Activated CD4-positive, alpha-beta T cell treated with anti-CD3 and anti-CD28 coated beads, Interleukin-2, amount 50 U/mL, for 24 hours (primary cell): ENCODE measurements at places on chromosomes 2 and 18.

DNA sequence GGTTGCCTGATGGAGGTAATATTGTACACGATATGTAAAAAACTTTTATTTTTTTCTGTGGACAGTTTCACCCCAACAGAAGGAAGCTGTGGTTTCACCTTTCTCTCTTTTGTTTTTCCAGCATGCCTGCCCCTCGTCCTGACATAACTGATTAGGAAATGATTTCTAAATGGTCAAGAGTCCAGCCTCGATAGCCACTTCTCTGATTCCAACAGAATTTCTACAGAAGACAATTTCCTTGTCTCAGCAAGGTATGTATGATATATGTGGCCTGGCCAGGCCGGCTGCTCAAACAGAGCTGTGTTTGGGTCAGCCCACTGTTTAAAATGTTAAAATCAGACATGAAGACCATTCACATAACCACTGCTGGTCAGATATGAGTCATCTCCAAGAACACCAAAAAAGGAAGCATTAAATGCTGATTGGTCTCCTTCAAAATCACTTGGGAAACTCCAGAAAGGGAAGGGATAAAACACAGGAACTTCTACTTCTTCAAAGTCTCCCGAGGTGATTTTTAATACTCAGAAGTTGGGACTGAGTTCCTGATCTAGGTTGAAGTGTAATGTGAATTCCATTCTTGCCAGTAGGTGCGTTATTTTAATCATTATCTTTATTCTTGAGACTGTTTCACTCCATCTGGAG, 22.3 kb downstream of the ATP8B1 start:
- DNase-seq = no peak

- DNase-seq = no peak
These were observed 47.5 kb upstream of the STAM2 start for GRCh38 chr2:152222975-152223637.

DNA sequence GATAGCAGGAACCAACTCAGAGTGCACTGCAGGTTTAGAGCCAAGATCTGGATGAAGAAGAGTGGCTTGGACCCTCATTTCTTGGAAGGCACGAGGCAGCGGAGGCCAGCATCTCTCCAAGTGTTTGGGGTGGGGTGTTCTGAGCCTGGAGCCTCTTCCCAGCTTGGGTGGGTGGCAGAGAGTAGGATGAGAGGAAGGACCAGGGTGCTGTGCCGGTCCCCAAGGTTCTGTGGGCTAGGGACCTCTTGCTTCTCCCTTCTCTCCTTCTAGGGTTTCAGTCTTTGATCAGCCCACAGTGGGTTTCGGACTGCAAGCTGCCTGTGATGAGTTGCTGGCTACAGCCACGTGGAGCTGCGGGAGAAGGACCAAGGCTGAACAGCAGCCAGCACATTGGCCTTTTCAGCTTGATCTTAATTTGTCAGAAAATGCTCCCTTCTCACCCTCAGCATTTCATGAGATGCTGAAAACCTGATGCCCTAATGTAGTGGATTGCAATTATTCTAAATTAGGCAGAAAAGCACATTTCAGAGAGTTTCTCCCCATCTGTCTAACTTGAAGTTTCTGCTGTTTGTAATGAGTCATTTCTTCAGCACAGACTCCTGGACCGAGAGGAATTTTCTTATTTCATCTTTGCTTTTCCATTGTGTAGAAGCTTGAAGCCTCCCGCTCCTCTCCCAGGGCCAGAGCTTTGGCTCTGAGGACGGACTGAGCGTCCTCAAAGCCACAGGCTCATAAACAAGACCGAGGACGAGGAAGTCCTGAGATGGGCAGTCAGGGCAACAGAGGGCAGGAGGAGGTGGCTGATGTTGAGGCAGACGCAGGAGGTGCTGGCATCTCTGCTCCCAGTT, 99.1 kb upstream of the HDAC4 start:
- DNase-seq = no peak

- no peak for DNase-seq
These were observed 834.9 kb downstream of the DPP10 start for GRCh38 chr2:115277366-115277765.

DNA sequence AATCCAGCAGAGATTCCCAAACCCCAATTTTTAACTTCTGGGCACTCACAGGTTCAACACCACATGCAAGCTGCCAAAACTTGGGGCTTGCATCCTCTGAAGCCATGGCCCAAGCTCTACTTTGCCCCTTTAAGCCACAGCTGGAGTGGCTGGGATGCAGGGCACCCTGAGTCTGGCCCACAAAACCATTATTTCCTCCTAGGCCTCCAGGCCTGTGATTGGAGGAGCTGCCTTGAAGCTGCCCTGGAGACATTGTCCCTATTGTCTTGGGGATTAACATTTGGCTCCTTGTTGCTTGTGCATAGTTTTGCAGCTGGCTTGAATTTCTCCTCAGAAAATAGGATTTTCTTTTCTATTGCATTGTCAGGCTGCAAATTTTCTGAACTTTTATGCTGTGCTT, 109.8 kb upstream of the RPRM start:
- no peak for DNase-seq

- DNase-seq = no peak
These were observed 15.2 kb downstream of the PRELID3A start for GRCh38 chr18:12422936-12423335.

DNA sequence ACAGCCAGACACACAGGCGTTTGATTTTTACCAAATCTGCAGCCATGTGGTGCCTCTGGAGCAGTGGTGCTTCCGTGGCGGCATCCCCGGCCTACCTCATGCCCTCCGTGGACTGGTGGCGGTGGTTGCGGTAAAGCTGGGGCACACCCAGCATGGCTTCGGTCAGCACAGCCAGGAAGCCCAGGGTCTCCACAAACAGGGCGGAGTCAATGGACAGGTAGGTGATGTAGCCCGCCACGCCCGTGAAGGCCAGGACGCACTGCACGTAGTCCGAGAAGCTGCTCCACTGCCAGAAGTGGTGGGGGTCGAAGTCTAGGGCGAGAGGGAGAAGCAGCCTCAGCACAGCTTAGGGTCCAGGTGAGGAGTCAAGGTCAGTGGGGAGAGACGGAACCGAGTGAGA, 32.4 kb downstream of the SLC66A2 start:
- no peak for DNase-seq

DNA sequence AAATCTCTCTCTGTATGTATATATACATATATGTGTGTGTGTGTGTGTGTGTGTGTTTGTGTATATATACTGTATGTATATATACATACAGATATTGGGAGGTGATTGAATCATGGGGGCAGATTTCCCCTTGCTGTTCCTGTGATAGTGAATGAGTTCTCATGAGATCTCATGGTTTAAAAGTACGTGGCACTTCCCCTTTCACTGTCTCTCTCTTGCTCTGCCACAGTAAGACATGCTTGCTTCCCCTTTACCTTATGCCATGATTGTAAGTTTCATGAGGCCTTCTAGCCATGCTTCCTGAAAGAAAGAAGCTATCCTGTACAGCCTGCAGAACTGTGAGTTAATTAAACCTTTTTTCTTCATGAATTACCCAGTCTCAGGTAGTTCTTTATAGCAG, 18.8 kb upstream of the CCDC195 start:
- no peak for DNase-seq

- no peak for DNase-seq
These were observed 76.1 kb downstream of the CABYR start for GRCh38 chr18:24214913-24215312.

DNA sequence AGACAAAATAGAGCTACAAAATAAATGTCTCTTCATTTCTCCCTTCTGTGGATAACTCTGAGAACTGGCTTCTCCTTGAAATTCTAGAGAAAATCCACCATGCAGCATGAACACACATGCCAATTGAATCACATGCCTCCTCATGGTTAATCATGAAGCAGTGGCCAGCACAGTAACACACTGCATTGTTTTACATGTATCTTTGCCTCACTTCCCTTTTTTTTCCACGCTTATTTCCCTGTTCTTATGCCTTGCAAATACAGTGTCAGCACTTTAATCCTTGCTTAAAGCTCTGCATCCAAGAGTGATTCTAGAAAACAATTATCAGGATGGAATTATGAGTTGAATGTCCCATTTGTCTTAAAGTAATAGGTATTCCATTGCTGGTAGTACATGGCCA, 50.3 kb upstream of the ZBTB7C start:
- DNase-seq = no peak

DNA sequence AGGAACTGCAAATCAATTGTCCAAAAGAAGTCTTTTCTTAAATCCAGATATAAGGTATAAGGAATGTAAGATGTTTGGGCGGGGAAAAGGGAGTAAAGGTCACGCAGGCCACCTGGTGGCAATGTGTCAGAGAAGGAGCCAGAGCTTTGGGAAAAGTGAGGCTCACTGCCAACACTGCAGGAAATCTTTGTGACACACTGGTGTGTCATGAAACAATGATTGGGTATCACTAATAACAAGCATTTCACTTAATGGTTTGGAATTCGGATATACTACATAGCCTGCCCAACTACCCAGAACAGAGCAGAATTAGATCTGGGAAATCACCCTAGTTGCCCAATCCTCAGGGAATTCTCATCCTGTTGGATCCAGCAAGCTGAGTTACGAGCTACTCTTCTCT, 61.0 kb downstream of the RBMS1 start:
- no peak for DNase-seq

- no peak for DNase-seq
These were observed 677.7 kb upstream of the CDH7 start for GRCh38 chr18:65073060-65073550.

GRCh38 chr2:20421988-20422370, 24.9 kb upstream of the RHOB start:
- DNase-seq = no peak

GRCh38 chr18:77077941-77078689, 54.5 kb downstream of the MBP start:
- no peak for DNase-seq

DNA sequence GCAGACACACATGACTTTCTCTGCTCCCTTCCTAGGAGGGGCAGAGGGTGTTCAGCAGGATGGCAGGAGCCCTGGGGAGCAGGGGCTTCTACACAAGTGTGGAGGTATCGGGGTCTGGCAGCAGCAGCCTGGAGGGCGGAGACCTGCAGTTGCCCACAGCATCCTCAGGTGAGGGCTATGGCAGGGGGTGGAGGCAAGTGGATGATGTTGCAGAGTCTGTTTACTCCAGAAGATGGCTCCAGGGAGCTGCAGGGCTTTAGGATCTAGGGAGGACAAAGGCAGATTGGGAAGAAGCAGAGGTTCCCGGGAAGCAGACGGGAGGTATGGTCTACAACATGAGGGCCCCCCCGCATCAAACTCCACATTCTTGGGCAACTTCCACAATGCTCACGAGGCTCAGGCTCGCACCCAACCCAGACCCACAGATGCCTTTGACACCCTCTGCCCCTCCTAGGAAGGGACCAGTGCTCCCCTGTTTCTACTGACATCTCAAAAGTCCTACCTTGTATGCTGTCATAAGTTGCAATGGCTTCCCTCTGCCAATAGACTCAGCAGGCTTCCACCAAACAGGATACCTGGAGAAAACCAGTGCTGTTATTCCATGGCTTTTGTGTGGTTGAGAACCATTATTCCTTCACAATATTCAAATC, 12.0 kb upstream of the ATP6V1C2 start:
- no peak for DNase-seq

GRCh38 chr2:12261986-12262680, 454.6 kb upstream of the TRIB2 start:
- no peak for DNase-seq
